ENCODE measurements at places on chromosomes 2 and 18.

GRCh38 chr18:21479721-21480120 lies 120.8 kb downstream of the ESCO1 start:
- no peak for DNase-seq

- DNase-seq, result no peak
Observed at GRCh38 chr2:219159771-219160185, 837 bp downstream of the NHEJ1 start.

GRCh38 chr2:170002096-170002495 lies 174.8 kb downstream of the UBR3 start:
- DNase-seq, result no peak

- DNase-seq, result no peak
Observed at GRCh38 chr2:73272270-73272669, 12.0 kb downstream of the FBXO41 start.

DNA sequence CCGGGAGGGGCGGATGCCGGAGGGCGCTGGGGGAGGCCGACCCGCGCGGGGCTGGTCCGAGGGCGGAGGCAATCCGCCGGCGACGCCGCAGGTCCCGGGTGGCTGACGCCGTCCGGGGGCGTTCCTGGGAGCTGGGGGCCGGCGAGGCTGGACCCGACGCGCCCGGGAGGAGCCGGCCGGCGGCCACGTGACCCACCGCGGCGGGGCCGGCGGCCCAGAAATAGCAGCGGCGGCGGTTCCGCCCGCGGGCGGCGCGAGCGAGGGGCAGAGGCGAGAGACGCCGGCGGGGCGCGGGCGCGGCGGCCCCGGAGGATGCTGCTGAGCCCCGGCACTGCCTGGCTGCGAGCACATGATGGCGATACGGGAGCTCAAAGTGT lies at the start of gene RAB31:
Gene RAB31, plus strand, starts transcription at position 245 of the 377 bp plus-strand sequence. Its CDS starts 105 bp downstream, at position 350.
- no peak for DNase-seq

GRCh38 chr2:237411683-237412423 lies 2.1 kb downstream of the COL6A3 start:
- no peak for DNase-seq

- no peak for DNase-seq
Observed at GRCh38 chr2:15238028-15238427, 323.1 kb downstream of the NBAS start.

- DNase-seq, result no peak
Observed at GRCh38 chr2:26898480-26899078, 50.6 kb downstream of the DPYSL5 start.

DNA sequence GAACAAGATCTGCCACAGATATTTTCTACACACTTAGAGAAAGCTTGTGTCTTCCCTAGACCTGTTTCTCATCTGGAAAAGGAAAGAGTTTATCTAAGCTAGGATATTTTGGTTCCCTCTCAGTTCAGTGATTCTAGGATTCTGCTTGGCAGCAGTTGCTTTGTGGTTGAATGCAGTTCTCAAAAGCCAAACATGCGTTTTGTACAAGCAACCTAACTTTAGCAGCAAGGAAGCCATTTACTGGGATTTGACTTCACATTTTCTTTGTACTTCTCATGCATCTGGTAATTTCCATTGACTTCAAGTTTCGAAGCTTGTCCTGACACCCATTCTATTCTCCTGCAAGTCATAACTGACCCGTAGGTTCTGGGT lies 33.3 kb downstream of the VSNL1 start:
- DNase-seq, result no peak
